ENCODE measurements at places on chromosomes 12 and 14.

GRCh38 chr12:60335745-60336144, 739.9 kb downstream of the SLC16A7 start:
- DNase-seq, result peak; percentile 59

GRCh38 chr12:110046451-110047187, 1.7 kb downstream of the C12orf76 start:
- no peak for DNase-seq

DNA sequence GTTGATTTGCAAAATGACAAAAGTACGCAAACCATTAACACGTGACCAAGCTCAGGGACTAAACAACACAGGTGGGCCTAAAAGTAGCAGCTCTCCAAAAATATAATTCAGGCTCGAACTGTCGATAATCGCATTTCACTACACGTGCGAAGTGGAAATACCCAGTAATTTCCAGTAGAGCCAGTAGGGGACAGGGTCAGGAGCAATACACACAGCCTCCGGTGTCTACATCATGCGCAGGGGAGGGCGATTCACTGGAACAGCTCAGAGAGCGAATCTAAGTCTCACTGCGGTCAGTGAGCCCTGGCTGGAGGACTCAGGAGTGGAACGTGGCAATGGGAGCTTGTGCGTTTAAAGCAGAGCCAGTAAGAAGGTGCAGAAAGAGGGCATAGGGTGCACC, 40.4 kb downstream of the SETD3 start:
- DNase-seq, result no peak

GRCh38 chr12:115726691-115727090, 550.8 kb downstream of the MED13L start:
- no peak for DNase-seq

DNA sequence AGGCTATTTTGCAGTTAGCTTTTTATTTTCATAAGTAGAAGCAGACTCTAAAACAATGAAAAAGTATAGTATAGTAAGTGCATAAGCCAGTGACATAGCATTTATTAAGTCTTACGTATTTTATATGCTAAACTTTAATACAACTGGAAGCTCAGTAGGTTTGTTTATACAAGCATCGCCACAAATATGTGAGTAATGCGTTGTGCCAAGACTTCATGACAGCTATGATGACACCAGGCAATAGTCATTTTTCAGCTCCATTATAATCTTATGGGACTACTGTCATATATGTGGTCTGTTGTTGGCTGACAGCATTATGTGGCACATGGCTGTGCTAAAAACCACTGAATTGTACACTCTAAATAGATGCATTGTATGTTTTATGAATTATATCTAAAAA, 40.3 kb downstream of the SLC38A2 start:
- DNase-seq, result peak; percentile 9

GRCh38 chr14:26601856-26602255, 4.0 kb upstream of the NOVA1 start:
- no peak for DNase-seq

DNA sequence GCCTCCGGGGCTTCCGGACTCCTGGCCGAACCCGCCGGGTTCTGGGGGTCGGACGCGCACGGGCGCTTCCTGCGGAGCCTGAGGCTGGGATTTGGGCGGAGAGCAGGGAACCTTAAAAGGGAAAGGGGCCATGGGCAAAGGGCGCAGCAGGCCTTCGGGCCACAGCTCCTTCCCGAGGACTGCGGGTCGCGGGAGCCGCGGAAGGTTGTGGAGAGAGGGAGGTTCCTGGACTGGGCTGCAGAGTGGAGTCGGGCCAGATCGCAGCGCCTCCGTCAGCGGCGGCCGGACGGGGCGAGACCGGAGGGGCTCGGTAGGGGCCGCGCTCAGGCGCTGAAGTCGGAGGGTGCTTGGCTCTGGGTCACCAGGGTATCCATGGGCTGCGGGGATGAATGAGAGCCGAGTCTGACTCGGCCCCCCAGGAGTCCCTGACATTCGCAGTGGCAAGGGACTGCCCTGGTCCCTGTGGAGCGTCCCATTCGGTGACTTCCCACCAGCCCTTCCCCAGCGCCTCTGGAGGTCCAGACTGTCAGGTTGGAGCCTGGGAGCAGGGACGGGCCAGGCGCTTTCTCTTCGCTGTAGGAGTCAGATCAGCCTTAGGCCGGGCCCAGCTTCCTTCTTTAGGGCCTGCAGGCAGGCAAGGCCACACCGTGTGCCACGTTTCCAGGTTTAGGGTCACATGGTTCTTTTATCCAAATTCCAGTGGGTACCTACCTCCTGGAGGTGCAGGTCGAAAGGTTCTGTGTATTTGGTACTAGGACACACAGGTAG, 938 bp upstream of the SLC25A29 start:
- peak; percentile 39 for DNase-seq

DNA sequence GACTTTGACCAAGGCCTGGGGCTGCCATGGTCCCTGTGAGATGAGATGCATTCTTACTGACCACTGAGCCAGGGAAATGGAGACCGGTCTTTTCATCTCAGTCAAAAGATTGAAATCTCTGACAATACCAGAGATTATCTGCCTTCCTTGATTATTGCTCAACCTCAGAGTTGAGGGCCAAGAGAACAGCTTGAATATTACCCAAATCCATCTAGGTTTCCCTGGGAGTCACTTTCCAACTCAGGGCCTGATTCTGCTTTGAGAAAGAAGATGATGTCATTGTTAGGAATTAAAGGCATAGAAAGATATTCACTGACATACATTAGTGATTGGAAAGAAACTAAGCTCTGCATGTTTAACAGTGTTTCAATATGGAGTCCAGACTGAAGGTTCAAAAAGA, 515.9 kb upstream of the TBX3 start:
- peak; percentile 15 for DNase-seq

DNA sequence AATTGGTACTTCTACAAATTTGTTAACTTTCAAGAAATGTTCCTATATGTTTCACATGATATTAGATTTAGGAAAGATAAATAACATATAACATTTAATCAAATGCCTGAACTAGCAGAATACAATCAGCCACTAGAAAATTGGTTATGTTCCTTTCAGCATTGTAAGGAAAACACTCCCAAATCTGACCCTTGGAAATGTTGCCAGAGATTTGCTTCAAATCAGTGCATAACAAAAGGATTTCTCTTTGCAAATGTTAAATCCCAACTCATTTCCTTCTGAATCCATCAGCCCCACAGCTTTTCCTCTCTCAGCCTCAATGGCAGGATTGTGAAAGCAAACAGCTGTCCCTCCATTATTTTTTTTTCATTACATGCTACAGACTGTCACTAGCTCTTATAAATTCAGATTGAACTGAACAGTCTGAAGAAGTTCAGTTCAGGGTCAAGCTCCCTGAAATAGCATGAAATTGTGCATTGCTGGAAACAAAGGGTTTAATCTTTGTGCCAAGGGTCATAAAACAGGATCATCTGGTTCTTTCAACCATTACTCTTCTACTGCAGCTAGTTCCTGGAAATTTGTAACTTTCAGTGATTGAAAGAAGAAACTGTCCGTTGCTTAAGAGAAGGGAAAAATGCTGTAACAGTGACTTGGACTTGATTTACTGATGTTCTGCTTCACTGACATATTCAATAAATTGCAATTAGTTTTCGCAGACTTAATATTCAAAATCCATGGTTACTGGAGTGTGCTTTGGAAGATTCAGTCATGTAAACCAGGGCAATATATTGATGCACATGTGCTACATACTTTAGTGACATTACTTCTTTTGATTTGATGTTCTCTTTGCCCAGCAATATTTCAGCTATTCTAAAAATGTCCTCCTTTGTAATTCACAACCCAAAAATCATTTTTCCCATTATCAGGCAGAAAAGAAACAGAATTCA, 246.4 kb downstream of the RPL10L start:
- DNase-seq, result peak; percentile 1
